ENCODE measurements at places on chromosomes 1 and 21.

GRCh38 chr1:228923973-228924686, 188.9 kb downstream of the RHOU start:
- no peak for DNase-seq

- no peak for DNase-seq
These were observed 5.9 kb downstream of the FCGR2A start for GRCh38 chr1:161511018-161511755.

- no peak for DNase-seq
These were observed 540 bp downstream of the ARHGEF2 start for GRCh38 chr1:155977690-155978324.

- no peak for DNase-seq
These were observed 33.3 kb downstream of the LRP8 start for GRCh38 chr1:53294567-53294966.

DNA sequence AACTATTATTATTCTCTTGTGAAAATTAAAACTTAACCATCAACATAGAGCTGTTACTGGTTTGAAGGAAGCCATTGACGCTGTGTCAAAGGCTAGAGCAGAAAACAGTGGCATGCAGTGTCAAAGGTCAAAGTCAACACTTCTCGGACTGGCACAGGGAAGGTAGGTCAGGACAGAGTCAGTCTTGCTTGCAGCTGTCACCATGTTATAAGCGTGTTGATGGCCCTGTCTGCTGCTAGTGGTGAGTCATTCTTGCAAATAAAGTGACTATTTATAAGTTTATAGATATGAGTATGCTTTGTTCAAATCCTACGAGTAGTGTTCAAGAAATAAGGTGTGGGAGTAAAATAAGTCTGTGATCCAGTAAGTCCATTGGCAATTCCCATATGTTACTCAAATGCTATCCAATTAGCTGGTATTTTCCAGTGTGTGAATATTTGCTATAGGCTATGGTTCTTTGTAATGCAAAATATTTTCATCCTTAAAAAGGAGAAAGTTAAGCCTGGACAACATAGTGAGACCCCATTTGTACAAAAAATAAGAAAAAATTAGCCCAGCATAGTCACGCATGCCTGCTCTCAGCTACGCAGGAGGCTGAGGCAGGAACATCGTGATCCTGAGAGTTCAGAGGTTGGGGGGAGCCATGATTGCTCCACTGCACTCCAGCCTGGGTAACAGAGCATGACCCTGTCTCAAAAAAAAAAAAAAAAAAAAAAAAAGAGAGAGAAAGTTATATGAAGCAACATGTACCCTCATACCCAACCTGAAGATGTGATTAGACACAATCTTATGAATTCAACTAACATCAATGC, 26.3 kb upstream of the TINAGL1 start:
- no peak for DNase-seq

DNA sequence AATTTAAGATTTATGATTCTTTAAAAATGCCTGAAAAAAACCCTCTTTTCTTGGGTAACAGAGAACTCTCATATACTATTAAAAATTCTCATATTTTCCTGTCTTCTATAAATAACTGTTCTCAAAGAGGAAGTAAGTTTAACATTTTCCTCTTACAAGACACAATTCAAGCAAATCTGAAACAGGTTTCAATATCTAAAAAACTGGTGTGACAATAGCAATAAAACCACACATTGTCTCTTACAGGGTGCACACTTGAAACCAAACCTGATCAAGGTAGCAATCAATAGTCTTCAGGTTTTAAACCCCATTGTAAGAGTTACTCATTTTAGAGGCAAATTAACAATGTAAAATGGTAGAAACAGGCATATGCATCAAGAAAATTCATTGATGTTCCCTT, 28.0 kb downstream of the FUBP1 start:
- no peak for DNase-seq

DNA sequence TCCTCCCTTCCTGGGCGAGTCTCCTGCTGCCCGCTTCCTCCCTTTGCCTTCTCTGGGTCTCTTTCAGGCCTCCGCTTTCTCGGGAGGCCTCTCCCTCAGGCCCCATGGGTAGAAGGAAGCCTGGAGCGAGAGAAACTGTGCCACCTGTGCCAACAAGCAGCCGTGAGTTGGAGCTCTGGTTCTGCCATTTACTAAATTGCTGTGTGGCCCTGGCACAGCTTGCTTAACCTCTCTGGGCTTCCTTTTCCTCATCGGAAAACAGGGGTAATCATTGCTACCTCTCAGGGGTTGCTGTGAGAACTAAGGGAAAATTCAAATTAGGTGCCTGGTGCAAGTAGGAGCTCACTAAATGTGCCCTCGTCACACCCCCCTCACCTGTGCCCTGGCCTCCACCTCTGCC, 80.4 kb downstream of the PAX7 start:
- DNase-seq = no peak

GRCh38 chr1:24904731-24905354, 25.2 kb downstream of the RUNX3 start:
- DNase-seq = no peak

- DNase-seq = no peak
These were observed 107.4 kb upstream of the CASZ1 start for GRCh38 chr1:10903821-10904220.

Data from GF-D8 (cell line).